ENCODE measurements at places on chromosomes 13 and 19.

GRCh38 chr13:109043636-109044035, 414.2 kb downstream of the MYO16 start:
- no peak for DNase-seq

DNA sequence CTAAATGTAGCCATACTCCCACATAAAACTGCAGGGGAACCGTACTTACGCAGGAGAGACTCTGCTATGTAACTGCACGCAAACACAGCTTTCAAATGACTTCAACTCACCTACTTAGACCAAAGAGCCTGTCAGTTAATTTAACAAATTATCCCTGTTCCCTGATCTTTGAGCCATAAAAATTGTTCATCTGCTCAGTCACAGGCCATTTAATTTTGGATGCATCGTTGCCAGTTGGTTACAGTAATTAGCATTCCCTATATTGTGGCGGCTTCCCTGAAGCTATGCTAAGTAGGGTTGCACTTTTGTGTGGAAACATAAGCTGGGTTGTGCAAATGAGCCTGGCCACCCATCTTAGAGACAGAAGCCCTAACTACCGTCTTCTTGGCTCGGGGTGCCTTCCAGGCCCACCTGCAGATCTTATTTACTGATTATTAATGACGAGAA, 21.2 kb upstream of the OBI1 start:
- DNase-seq: no peak

DNA sequence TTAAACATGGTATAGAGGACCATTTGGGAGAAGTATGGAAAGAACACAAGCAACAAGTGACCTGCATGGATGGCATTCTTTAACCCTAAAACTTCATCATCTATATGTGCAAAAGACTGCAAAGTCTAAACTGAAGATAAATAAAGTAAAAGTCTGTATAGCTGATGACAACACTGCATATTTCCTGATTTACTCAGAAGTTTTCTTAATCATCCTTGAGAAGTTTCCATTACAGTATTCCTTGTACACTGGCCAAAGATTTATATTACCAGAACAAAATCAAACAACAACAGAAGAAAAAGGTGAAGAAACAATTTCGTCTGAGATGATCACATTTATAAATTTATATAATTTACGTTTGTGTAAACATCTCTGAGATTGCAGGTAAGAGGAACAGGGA, 805.7 kb downstream of the PCDH9 start:
- no peak for DNase-seq

DNA sequence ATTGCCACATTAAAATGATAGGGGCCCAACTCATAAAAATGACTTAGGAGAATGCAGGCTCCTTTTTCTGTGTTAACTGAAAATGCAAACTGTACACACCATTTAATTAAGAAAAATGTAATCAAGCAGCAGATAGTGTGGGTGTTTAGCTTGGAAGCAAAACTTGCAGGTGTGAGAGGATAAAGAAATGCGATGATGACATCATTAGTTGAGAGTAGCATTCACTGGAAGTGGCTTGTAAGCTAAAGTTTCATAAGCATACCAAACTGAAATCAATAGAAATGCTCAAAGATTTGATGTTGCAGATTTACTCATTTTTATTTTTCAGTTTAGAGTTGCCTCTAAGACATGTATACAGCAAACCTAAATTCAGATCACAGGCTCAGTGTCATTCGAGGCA, 86.6 kb downstream of the PRR20E start:
- no peak for DNase-seq

DNA sequence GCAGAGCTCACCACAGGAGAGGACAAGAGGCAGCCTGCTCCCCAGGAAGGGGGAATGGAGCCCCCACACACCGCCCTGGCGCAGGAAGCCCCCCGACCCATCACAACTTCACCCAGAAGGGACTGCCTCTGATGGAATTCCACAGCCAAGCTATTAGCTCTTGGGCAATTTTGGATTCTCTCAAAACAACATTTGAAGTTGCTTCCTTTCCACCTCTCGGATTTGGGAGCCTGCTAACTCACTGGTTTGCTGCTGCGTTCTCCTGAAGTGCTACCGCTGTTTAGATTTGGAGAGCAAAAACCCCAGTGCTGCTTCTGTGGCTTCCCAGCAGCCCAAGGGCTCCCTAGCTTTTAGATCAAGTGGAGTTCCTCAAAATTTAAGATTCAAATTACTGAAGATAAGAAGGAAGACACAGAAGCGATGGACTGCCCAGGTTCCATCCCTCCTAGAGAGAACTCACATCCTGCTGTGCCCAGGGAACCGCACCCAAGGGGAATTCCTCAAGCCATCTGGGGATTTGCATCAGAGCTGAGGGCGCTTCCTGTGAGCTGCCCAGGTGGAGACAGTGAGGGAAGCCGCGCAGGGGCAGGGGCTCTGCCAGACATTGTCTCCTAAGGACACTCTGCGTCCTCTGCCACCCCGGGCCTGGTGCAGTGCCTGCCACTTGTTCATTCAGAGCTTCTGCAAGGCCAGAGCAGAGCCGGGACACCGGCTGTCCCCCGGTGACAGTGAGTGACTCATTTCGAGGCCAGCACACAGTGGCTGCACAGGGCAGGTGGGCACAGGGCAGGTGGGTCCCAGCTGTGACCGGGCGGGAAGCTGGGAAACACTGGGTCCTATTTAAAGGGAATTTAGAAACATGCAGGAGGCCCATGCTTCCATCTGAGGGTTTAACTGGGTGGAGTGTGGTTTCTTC, 45.5 kb downstream of the COL4A1 start:
- DNase-seq: no peak

DNA sequence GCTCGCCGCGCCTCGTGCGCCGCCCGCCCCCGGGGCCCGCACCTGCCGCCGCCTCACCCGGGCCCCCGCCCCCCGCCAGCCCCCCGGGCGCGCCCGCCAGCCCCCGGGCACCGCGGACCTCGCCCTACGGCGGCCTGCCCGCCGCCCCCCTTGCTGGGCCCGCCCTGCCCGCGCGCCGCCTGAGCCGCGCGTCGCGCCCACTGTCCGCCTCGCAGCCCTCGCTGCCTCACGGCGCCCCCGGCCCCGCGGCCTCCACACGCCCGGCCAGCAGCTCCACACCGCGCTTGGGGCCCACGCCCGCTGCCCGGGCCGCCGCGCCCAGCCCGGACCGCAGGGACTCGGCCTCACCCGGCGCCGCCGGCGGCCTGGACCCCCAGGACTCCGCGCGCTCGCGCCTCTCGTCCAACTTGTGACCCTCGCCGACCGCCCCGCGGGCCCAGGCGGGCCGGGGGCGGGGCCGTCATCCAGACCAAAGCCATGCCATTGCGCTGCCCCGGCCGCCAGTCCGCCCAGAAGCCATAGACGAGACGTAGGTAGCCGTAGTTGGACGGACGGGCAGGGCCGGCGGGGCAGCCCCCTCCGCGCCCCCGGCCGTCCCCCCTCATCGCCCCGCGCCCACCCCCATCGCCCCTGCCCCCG, 17.2 kb downstream of the POLRMT start:
- DNase-seq: no peak

DNA sequence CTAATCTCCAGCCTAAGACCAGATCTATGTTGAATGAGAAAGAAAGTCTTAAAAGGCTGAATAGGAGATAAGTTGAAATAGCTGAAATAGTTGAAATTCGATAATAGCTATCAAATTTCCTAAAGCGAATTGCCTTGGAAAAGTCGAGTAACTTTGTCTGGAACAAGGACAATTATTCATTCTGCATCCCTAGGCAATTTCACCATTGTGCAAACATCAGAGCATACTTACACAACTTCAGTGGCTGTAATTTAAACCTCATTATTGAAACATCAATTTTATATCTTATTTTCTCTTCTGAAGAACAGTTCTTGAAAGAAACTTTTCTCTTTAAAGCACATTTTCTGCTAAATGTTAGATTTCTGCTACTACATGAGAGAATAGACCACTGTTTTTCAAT, 13.6 kb downstream of the TNFSF13B start:
- DNase-seq: no peak

GRCh38 chr13:27605610-27606200, 14.6 kb downstream of the LNX2 start:
- no peak for DNase-seq

DNA sequence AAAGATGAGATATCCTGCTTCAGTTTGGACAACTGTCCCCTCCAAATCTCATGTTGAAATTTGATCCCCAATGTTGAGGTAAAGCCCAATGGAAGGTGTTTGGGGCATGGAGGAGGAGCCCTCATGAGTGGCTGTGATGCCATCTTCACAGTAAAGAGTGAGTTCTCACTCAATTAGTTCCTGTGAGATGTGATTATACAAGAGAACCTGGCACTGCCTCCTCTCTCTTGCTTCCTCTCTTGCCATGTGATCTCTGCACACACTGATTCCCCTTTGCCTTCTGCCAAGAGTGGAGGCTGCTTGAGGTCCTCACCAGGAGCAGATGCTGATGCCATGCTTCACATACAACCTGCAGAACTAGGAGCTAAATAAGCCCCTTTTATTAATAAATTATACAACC, 86.9 kb downstream of the HSPH1 start:
- no peak for DNase-seq

DNA sequence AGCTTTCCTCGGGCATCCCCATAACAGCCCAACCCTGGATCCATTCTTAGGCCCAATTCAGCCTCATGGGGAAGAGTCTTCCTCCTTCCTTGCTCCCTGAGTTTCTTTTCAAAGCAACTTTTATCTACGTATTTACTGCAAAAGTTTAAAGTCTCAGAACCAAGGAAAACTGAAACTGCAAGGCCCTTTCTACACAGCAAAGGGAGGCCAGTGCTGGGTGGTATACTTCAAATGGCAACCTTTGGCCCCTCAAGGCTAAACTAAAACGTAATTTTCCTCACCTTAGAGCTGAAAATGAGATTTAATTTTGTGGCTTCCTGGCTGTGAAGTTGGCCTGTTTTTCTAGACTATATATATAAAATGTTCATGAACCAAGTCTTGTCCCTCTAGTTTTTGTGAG, 5.6 kb downstream of the CDX2 start:
- DNase-seq: no peak

DNA sequence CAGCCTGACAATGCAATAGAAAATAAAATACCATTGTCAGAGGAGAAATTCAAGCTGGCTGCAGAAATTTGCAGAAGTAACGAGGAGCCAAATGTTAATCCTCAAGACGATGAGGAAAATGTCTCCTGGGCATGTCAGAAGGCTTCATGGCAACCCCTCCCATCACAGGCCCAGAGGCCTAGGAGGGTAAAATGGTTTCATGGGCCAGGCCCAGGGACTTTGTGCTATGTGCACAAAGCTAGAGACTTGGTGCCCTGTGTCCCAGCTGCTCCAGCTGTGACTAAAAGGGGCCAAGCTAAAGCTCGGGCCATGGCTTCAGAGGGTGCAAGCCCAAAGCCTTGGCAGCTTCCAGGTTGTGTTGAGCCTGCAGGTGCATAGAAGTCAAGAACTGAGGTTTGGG, 431.7 kb downstream of the LMO7 start:
- no peak for DNase-seq

- DNase-seq: no peak
Measured at GRCh38 chr19:29798774-29799497, 12.9 kb upstream of the CCNE1 start.

DNA sequence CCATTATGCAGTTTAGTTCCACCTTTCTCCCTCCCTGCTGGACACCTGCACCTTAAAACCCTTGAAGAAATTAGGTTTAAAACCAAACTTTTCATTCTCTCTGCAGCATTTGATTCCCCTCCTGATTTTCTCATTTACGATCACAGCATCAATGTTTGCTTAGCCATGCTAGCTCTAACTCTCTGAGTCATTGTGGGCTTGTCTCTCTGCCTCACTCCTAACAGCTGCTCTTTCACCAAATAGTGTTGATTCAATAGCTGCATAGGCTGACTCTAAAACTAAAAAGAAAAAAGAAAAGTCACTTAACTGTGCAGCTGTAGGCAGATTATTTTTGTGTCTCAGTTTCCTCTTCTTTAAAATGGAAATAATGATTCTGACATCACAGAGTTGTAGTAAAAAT, 1124.9 kb downstream of the DIAPH3 start:
- DNase-seq: no peak

DNA sequence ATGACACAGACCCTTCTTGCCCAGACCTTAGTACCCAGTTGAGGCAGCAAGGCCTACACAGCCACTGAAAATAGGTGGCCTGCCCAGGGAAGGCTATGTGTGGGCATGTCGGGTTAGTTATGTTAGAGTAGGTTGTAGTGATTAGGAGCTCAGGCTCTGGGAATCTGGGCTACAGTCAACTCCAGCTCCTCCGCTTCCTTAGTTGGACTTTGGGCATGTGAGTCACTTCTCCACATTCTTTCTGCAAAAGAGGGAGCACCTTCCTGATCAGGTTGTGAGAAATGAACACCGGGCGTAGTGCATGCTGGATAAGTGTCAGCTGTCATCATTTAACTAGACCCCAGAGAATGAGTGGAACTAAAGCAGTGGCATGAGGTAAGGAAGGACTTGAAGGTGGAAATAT, 64.8 kb downstream of the ARHGAP35 start:
- DNase-seq: no peak

GRCh38 chr19:47650700-47651099, 41.8 kb downstream of the BICRA start:
- no peak for DNase-seq

- DNase-seq: no peak
Measured at GRCh38 chr19:33622809-33623511, 1.2 kb downstream of the CHST8 start.

DNA sequence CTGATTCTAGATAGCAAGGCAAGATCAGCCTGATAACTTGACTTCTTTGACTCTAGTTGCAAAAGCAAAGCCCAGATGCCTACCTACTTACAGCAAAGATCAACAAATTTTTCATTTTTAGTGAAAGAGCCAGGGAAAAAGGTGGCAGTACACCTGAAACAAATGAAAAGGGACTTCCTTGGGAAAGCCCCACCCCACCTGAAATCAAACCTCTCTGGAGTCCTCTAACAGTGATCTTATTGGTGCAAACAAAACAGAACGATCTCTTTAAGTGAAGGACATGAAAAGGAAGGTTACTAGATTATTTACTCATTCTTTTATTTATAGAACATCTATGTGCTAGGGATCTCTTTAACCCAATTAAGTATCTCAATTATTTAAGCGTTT, 507 bp upstream of the LCP1 start:
- no peak for DNase-seq

DNA sequence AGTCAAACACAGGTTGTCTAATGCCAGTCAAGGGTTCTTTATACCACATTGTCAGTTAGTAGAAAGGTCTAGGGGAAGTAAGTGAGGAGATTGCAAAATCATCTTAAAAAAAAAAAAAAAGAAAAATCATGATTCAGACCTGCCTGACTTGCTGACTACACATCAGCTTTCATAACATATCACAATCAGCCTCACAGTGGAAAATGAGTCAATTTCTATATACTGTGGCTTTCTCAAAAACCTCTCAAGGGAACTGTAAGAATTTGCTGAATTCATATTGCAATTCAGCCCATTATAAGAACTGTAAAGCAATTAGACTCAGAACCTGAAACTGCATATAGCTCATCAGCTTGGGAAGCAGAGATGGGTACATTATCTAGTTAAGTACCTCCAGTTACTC, 75.3 kb upstream of the GPC6 start:
- DNase-seq: no peak

GRCh38 chr19:49490287-49491029, 3.0 kb downstream of the RPL13A start:
- DNase-seq: peak; percentile 48

GRCh38 chr19:6279931-6280591, at the start of gene MLLT1:
Gene MLLT1 (minus strand): TSS chr19:6279975. CDS start chr19:6279784, 191 bp downstream.
- peak; percentile 98 for DNase-seq

- DNase-seq: no peak
Measured at GRCh38 chr13:44317752-44318151, 55.9 kb upstream of the SERP2 start.

Measured in activated naive CD4-positive, alpha-beta T cell treated with Interleukin-2 at 50 U/mL for 16 hours (primary cell).